GM06990 (cell line): ENCODE measurements at places on chromosomes 6 and 20.
A peak's percentile ranks its signal among the peaks of the same experiment; 100 is the strongest.

GRCh38 chr20:22379472-22379871, 204.9 kb downstream of the FOXA2 start:
- no peak for DNase-seq

DNA sequence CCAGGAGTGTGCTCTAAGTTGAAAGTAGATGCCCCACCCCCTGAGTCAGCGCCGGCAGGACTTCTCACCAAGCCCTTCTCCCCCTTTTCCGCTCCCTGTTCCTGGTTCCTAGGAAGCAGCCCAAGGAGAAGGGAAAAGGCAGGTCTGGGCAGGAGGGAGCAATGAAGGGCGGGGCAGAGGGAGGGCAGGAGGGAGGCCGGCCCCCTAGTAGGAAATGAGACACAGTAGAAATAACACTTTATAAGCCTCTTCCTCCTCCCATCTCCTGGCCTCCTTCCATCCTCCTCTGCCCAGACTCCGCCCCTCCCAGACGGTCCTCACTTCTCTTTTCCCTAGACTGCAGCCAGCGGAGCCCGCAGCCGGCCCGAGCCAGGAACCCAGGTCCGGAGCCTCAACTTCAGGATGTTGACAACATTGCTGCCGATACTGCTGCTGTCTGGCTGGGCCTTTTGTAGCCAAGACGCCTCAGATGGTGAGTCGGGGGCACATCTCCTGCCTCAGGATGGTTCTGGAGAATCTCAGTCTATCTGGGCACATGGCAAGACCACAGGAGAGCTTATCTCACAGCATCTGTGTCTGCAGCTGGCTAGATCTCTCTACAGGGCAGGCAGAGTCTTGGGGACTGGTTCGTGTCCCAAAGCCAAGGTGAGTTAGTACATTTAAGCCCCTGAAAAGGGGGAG, at the start of gene PROCR:
Gene PROCR, plus strand, starts transcription at position 320 of the 681 bp plus-strand sequence. Its CDS starts 83 bp downstream, at position 403.
- DNase-seq: no peak

DNA sequence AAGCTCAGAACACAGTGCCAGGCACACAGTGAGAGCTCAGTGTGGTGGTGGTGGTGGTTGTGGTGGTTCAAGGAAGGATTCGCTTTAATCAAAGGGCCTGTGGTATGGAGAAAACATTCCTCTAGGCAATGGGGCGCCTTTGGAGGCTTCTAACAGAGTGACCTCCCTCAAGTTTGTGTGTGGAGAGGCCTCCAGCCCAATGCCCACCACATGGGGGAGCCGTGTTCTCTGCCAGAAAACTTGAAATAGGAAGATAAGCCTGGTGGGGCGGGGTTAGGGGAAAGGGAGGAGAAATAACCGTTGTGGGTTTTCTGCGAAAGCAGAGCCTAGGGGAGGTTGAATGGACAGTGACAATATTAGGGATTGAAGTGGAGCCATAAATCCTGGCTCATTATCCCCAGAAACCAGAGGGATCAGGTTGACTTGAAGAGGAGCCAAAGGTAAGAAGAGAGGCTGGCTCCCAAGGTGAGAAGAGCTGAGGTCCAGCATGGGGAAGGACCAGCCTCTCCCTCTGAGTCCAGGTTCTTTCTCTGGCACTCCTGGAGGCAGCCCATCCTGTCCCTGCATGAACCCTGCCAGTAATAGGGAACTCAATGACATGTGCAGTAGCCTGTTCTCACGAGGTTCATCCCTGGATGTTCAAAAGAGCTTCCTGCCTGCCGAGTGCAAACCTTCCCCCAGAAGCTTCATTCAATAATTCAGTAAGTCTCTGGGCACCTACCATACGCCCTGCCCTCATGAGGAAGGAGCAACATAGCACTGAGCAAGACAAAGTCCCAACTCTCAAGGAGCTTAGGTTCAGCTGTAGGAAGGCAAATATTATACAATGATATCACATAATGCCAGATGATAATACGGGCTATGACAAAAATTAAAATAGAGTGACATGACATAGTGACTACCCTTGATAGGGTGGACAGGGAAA, 51.4 kb downstream of the TGM2 start:
- DNase-seq: no peak

- DNase-seq: no peak
Observed at GRCh38 chr6:111890988-111891387, 17.7 kb upstream of the FYN start.

DNA sequence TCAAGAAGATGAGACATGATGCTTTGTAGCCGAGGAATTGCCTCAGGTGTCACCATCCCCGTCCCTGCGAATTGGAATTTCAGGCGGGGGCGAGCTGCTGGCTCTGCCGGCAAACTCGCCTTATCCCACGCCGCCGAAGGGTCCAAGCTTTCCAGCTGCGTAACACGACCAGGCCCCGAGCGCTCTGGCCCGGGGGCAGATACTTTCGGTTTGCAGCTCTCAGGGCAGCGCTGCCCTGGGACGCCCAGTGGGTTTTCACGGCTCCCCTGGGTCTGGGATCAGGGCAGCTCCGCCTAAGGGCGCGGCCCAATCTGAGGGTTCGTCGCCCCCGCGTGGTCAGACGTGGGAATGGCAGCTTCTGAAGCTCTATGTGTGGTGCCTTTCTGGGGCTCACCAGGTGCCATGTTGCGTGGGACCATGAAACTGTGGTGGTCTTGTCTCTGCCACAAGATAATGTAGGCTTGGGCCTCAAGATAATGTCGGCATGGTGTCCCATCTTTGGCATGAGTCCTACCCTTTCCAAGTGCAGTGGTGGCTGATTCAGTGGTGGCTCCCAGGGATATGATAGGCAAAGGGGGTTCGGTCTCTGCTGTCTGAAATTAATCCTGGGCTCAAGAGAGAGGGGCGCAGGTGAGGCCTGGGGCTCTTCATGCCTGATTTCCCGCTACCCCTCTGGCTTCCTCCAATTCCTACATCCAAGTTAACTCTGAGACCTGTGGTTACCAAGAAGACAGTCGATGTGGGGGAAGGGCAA, 21.0 kb downstream of the PIGT start:
- peak; percentile 77 for DNase-seq

- DNase-seq: peak; percentile 9
Observed at GRCh38 chr20:34249291-34249690, 8.1 kb downstream of the ASIP start.

DNA sequence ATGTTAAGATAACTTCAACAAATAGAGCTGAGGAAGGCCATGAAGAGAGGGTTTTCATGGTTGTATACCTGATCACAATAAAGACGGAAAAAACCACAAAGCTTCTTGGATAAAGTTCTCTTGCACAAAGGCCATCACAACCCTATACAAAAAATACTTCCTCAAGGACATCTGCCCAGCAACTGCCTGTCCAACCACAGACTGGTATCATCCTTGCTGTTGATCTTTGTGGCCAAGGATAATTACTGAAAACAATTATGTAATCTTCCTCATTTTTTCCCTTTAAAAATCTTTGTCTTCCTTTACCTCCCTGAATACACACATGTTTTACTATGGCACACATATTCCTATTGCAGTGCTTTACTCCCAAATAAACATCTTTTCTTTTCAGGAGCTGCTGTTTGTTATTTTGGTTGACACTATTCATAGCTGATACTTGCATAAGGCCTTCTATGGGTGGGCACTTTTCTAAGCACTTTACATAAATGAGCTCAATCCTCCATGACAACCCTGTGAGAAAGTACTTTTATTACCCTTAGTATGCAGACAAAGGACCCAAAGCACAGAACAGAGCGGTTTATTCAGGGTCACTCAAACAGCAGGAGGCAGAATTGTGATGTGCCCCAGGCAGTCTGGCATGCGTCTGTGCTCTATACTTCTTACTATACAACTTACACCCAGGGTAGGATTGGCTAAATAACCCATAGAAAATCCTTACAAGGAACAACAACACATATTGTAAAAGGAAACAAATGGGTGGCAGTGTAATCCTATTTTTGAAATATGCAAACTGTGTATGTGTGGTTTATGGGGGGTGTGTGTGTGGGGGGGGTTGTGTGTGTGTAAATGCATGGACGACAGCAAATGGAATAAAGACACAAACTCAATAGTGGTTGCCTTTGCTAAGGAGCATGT, 35.1 kb downstream of the SNRNP48 start:
- no peak for DNase-seq

DNA sequence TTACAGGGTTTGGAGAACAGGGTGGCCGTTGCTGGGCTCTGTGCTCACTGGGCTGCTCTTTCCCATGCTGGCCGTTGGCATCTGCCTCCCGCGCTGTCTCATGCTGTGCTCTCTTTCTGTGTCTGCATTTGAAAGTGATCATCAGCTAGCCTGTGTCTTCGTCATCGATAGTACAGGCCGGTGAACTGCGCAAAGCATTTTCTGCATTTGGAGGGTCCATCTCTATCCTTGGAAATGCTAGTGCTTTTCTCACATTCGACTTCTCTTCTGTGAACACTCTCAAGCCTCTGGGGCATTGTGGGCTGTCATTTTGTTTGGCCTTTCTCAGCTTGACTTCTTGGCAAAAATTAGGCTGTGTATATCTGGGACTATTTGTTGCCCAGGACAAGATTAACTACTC, 6.8 kb upstream of the SNHG17 start:
- no peak for DNase-seq
